ENCODE measurements at places on chromosomes 12 and 14.
A peak's percentile ranks its signal among the peaks of the same experiment; 100 is the strongest.

- no peak for DNase-seq
These were observed 129.8 kb upstream of the FKBP4 start for GRCh38 chr12:2664721-2665577.

GRCh38 chr12:46374310-46374709 is 1.7 kb upstream of the SLC38A2 start:
- DNase-seq, result peak; percentile 13

- DNase-seq, result no peak
These were observed 28.2 kb upstream of the SNRPF start for GRCh38 chr12:95830335-95831089.

DNA sequence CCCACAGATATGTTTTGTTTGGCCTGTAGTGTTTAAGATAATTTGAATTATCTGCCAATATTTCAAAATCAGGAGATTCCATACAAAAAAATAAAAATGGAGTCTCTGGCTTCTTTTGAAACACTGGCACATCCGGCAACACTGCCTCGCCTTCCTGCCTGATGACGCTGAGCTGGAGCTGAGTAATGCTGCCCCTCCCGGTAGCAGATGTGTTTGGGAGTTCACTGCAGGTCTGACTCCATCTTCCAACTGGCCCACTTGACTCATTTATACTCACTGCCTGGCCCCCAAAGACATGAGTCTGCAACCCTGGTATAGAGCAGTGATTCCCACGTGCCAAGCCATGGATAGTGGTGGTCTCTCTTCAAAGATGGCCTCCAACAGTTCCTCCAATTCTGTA is 7.4 kb downstream of the CIT start:
- peak; percentile 71 for DNase-seq

GRCh38 chr14:22386924-22387775 is 201.9 kb downstream of the DAD1 start:
- peak; percentile 94 for DNase-seq

DNA sequence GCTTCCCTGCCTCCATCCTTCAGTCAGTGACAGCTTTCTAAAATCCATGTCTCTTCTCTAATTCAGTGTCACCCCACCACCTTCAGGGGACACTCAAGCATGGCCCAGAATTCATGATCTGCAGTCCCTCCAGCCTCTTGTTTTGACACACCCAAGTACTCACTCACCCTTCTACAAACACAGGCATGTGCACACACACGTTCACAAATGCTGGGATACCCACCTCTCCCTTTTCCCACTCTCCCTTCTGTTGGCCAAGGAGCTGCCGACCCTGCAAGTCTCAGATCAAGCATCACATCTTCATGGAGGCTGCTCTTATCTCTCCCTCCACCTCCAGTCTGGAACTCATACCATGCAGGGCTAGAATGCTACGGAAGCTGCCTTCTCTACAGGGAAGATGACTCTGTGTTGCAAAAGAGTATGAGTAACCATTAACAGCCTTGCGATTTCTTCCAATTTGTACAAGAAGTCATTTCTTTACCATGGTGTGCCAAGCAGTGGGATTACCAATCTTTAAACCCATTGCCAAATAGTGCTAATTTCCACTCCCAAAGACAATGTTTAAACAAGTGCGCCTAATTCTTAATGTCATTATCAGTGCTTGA is 196.1 kb downstream of the BCL11B start:
- DNase-seq, result no peak
